Left forelimb (tissue), 1 donor: ENCODE measurements at places on chromosomes 3 and 15.
A peak's percentile ranks its signal among the peaks of the same experiment; 100 is the strongest.

GRCh38 chr3:33918126-33918756 lies 119.8 kb downstream of the PDCD6IP start:
- DNase-seq = no peak

- DNase-seq = no peak
Measured at GRCh38 chr15:96500508-96500907, 170.0 kb downstream of the NR2F2 start.

DNA sequence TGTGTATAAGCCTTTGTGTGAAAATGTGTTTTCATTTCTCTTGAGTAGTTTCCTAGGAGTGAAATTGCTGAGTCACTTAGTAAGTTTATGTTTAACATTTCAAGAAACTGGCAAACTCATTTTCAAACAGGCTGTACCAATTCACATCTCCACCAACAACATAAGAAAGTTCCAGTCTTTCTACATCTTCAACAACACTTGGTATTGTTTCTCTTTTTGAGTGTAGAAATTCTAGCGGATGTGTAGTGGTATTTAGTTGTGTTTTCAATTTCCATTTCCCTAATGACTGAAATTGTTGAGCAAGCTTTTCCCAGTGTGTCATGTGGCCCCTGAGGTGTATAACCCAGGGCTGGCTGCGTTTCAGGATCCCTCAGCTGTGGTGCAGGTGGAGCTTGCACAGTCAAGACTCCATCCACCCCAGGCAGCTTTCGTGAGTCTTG lies 258.5 kb downstream of the PDCD6IP start:
- DNase-seq = no peak

- no peak for DNase-seq
Measured at GRCh38 chr3:28326458-28326926, 22.0 kb upstream of the ZCWPW2 start.

- no peak for DNase-seq
Measured at GRCh38 chr3:19384868-19385267, 236.6 kb downstream of the KCNH8 start.

DNA sequence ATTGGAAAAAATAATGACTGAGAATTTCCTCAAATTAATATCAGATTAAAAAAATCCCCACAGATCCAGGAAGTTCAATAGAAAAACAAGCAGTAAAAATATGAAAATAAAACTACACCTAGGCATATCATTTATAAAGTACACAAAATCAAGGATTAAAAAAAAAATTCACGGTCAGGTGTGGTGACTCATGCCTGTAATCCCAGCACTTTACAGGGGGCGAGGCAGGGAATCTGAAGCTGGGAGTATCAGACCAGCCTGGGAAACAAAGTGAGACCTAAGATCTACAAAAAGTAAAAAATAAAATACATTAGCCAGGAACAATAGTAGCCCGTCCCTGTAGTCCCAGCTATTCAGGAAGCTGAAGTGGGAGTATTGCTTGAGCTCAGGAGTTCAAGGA lies 778.3 kb upstream of the ALCAM start:
- no peak for DNase-seq

DNA sequence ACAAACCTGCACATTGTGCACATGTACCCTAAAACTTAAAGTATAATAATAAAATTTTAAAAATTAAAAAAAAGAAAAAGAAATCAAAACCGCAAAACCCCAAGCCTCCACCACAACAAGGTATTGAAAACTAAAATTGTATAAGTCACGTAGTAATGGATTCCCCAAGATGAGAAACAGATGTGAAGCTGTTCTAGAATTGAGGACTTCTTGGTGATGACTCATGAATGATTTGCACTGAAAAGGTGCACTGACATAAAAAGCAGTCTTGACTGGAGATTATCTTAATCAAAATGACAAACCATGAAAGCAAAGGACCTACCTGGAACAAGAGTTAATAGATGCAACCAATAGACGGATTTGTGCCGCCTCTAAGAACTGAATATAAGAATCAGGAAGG lies 225.8 kb downstream of the MYRIP start:
- DNase-seq = no peak

GRCh38 chr15:73927003-73927475 lies 777 bp downstream of the LOXL1 start:
- DNase-seq = no peak

- no peak for DNase-seq
Measured at GRCh38 chr3:39350714-39351113, 21.2 kb downstream of the CCR8 start.

- no peak for DNase-seq
Measured at GRCh38 chr3:55658270-55658669, 171.2 kb upstream of the WNT5A start.

GRCh38 chr15:72911626-72912025 lies 128.1 kb upstream of the ADPGK start:
- DNase-seq = no peak

DNA sequence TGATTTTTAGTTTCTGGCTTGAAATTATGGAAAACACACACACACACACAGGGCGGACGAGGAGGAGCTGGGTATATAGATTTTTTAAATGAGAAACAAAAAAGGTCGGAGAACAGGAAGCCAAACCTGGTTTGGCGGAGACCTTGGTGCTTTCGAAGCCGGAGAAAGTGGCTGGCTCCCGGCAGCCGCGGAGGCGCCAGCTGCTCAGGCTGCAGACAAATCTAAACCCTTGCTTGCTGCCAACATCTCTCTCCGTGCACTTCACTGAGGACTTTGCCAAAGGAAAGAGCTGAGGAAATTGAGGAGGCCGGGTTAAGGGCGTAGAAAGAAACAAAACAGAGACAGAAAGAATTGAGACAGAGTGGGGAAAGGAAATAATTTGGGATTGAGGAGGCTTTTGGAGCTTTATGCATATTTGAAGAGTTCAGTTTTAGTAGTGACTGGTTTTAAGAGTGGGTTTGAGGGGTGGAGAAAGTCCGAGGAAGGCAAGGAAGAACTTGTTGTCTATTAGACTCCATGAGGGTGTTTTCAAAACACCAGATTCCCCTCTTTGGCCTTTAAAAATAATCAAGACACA lies 2.2 kb downstream of the ZIC1 start:
- DNase-seq = peak; percentile 74

GRCh38 chr3:31979001-31979697 lies 1.9 kb downstream of the OSBPL10 start:
- DNase-seq = no peak

DNA sequence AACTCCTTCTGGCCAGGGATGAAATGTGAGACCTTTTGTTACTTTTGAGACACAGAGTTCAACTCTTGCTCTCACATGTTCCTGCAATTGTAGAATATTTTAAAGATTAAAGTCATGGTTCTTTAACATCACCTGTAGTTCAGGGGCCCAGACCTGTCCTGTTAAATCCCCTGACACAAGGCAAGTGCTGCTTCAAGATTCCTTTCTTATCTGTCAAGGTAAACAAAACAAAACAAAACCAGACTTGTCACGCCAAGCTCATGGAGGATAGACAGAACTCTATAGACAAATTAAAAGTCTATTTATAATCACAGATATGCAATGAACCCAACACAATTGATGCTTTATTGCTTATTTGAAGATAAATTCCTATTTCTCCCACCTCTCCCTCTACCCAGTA lies 48.6 kb upstream of the NEDD4 start:
- no peak for DNase-seq

GRCh38 chr15:63422891-63423590 lies 41.4 kb upstream of the CA12 start:
- no peak for DNase-seq

DNA sequence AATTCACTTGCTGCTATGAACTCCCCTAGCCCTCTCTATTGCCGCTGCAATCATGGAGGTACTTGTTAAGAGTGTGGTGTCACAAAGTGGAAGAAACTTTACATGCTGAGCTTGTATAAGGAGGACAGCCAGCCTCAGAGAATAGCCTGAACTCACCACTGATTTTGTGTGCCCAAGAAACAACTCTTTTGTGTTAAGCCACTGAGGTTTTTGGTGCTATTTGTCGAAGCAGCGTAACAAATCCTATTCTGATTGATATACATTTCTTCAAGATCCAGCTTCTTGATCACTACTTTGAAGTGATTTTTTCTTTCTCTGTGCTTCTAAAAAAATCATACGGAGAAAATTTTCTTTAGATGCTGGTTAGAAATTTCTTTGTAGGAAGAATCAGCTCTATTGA lies 132.4 kb downstream of the MEIS2 start:
- no peak for DNase-seq

GRCh38 chr15:69474291-69474690 lies 21.7 kb downstream of the RPLP1 start:
- no peak for DNase-seq
